Upper lobe of right lung (tissue), 1 donor: ENCODE measurements at places on chromosomes 1 and 21.

GRCh38 chr1:3954170-3955169 lies 54.4 kb upstream of the C1orf174 start:
- DNase-seq: no peak

GRCh38 chr21:28827422-28827821 lies 165.3 kb downstream of the LTN1 start:
- DNase-seq: no peak

DNA sequence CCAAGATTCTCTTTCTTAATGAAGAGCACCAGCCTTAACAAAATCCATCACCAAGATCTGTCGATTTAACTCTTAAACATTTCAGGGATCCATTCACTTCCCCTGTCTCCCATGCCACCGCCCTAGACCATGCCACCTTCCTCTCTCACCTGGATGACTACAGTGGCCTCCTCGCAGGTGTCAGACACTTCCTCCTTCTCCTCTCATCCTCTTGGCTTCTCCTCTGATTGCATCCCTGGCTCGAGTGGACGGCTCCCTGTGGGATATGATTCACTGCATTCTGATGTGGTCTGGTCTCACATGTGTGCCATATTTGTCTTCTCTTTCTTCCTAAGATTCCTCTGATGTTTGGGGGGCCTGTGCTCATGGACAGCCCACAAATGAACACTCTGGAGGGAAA lies 66.4 kb upstream of the KLHDC7A start:
- no peak for DNase-seq

GRCh38 chr1:9731051-9731537 lies 79.6 kb downstream of the PIK3CD start:
- no peak for DNase-seq

DNA sequence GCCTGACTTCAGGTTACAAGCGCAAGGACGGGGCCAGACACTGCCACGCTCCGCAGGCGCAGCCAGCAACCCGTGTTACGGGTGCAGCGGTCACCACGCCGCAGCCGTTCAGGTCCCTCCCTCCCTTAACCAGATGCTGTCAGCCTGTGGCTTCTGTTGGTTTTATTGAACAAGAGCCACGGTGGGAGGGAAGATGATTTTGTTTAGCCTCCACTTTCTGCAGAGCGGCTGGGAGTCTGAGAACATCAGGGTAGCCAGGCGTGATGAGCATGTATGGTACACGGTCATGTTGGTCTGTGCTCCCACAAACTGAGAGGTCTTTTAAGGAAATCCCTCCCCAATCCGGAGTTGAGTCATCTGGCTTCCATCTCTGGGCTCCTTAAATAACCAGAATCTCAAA lies 18.5 kb upstream of the ADARB1 start:
- DNase-seq: no peak

DNA sequence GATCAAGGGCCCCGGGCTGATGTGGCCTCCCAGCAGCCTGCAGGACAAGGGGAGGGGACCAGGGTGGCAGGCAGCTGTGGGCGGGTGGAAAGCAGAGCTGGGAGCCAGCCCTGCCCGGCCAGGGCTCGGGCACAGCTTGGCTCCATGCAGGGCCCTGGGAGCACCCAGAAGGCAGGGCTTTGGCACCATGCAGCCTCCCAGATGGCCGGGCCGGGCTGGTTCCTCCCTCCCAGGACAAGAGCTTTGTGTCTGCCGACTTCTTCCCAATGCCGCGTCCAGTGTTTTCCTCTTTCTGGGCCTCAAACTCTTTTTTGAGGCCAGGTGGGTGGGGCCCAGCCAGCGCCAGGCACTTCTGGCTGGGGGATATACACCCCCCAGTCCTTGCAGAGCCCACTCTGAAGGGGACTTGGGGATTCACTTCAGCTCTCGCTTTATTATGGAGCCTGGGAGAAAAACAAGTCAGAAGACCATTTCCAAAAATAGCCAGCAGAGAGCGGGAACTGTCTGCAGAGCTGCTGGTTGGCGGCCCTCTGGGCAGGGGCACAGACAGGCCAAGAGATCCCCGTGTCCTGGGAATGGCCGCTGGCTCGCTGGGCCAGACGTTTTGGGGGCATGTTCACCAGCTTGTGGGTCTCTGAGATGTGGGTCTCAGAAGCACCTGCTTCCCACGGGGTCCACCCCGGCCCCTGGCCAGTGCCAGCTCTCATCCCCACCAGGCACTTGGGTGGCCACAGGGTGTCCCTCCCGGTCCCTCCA lies 103.8 kb upstream of the ARHGEF16 start:
- no peak for DNase-seq

DNA sequence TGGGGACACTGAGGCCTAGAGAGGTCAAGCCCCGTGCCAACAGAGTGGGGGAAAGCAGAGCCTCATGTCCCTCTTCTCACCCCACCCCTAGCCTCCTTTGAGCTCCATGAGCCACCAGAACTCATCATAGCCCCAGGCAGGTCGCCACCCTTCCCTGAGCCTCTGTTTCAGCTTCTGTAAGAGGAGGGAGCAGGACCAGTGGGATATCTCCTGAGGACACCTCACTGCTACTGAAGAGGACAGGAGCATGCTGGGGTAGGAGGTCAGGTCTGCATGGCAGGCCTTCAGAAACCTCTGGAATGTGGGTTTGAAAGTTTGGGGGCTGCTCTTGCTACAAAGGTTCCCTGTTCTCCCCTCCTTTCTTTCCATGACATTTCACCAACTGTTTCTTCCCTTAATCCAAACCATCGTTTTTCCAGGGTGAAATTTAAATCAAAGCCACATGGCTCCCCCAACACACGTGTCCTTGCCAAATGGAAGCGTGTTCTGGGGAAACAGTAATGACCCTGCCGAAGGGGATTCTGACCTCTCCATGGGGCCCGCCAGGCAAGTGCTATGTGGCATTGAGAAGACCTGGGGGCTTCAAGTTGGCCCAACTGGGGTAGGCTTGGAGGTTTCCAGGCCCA lies 88.1 kb upstream of the RUNX3 start:
- DNase-seq: no peak

GRCh38 chr1:100400404-100400803 lies 48.1 kb downstream of the CDC14A start:
- DNase-seq: no peak

GRCh38 chr1:194710671-194711070 lies 1524.3 kb upstream of the B3GALT2 start:
- DNase-seq: no peak

DNA sequence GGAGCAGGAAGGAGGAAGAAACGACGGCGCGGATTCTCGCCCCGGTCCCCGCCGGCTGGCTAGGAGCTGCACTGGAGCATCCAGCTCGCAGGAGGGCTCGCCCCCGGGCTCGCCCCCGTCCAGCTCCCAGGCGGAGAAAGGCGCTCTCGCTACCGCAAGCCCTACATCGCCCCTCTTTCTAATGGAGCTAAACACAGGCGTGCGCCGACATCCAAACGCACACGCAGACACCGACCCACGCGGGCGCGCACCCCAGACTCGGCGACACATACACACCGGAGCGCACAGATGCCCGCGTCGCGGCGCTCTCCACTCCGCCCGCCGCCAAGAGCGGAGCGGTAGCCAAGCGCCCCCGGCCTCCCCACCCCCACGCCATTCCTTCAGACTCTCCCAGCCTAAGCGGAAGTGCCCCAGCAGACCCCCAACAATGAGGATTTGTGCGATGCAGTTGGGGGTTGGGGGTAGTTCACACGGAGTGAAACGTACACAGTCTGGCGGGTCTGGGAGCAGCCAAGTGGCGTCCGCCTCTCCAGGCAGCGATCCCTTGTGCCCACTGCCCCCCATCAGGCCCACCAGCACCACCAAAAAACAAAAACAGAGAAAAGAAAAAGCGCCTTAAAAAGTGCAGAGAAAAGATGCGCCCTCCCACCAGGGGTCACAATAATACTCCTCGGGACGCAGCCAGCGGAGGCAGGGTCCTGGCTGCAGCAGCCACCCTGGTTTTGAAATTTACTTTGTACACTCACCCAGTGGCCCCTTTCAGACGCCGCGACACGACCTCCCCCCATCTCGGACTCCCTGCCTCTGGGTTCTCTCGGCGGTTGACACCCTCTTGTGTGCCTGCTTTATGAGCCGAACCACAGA lies 1.4 kb downstream of the DAB1 start:
- DNase-seq: no peak

- no peak for DNase-seq
Observed at GRCh38 chr1:110555807-110556470, 37.0 kb upstream of the KCNA10 start.

DNA sequence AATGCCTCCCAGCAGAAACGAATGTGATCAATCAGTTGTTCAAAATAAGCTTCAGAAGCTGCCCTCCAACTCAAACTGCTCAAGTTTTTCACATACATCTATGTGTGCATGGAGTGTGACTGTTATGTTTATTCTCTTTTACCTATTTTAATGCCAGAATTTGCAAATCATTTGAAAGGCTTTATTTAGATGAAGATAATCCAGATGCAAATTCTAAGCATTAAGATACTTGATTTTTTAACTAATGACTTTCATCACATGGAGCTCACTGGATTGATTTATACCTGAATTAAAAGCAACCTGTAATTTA lies 69.5 kb downstream of the PLD5 start:
- DNase-seq: no peak

GRCh38 chr1:189669846-189670245 lies 807.8 kb downstream of the BRINP3 start:
- DNase-seq: no peak

- DNase-seq: no peak
Observed at GRCh38 chr1:98493469-98493868, 168.1 kb upstream of the SNX7 start.

DNA sequence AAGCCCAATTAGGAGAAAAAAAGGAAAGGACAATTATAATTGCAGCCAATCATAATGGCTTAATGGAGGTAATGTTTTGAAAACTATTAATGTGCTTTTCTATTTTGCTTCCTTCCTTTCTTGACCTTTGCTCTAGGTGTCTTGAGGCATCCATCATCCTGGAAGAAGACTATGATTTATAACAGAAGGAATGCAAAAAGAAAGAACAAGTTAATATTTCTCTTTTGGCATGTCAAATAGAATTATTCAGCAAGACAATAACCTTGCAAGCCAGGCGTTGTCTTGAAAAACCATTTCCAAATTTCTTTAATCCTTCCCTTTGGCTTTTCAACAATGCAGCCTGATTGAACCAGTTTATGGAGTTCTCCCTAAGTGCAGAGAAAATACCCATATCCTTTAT lies 107.7 kb upstream of the USP24 start:
- no peak for DNase-seq

DNA sequence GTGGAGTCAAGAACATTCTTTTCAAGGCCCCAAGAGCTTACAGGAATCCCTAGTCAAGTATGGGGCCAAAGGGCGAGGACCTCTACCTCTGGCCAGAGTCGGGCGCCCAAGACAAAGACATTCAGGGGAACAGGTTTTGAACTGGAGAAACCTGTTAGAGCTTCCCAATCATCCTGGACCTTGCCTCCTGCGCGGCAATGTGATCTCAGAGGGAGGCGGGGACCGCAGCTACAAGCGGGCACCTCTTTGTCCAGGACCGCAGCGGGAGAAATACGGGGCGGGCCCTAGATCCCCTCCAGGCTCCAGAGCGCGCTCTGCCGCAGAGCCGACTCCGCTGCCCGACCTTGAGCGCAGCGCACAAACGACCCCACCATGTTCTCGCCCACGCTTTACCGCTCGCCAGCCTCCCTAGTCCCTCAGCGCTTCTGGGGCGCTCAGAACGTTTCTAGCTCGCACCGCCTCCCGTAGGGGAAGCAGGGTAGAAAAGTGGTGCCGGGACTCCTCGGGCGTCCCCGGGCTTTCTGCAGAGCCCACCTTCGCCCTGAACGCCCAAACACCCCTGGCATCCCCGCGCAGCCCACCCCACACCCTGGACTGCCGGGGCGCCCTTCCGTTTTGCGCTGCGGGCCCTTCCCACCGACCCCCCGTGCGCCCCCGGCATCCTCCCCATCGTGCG lies 28.1 kb downstream of the RABIF start:
- DNase-seq: peak; percentile 83

- DNase-seq: peak; percentile 67
Observed at GRCh38 chr1:30908696-30909364, at the start of gene SDC3. TSS of gene SDC3 (minus strand) at chr1:30908758. CDS start at chr1:30908586, 172 bp downstream.

- no peak for DNase-seq
Observed at GRCh38 chr1:75787524-75787923, 1.5 kb downstream of the RABGGTB start.

GRCh38 chr21:43991447-43991991 lies 20.6 kb upstream of the TRAPPC10 start:
- no peak for DNase-seq

- no peak for DNase-seq
Observed at GRCh38 chr21:18252256-18252655, 7.6 kb downstream of the CHODL start.

DNA sequence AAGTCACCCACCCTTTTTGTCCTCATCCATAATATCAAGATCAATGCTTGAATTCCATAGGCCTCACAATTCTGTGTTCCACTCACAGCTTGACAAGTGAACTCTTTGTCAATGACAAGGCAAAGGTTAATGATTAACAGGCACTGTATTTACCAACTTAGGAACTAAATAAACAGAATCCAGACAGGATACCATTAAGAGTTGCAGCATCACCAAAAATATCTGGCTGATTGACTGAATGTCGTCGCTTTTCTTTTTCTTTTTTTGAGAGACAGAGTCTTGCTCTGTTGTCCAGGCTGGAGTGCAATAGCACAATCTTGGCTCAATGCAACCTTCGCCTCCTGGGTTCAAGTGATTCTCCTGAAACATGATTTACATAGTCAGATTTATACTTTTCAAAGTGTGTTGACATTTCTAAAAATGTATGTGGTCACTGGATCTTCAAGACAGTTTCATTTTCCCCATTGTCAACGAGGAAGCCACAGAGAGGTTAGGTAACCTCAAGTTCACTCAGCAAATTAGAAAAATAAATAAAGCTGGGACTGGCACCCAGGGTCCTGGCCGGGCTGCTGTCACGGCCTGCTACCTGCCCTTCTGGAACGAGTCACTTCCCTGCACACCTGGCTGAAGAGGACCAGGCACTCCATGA lies 81.0 kb downstream of the PDE9A start:
- no peak for DNase-seq

DNA sequence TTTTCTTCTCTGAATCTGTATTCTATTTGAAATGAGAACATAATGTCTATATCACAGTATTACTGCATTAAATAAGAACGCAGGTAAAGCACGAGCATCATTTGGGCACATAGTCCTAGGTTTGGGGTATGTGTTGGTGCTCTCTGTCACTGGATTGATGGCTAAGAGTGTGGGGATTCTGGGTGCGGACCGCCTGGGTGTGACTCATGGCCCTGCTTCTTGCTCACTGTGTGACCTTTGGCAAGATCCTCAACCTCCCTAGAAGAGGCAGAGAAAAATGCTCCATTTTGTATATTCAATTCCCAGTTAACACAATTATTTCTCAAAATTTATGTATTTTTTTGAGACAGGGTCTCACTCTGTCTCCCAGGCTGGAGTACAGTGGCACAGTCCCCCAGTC lies 99.7 kb downstream of the LAMC2 start:
- DNase-seq: no peak

DNA sequence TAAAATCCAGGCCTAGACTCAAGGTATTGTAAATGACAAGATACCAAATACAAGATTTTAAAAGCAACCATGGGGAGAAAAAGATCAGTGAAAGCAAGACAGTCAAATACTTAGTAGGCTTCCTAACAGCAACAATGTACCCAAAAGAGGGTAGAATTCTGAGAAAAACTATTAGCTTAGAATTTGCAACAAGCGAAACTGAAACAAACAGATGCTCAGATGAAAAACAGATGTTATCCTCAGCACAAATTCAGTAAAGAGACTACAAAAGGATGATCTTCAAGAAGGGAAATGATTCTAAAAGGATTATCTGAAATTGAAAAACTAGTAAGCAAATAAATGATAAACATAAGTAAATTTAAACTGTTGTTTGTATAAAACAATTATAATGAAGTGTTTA lies 40.0 kb downstream of the PDC start:
- DNase-seq: no peak
